Activated T-cell treated with anti-CD3 and anti-CD28 coated beads, Interleukin-2, amount 50 U/mL, for 72 hours (primary cell): ENCODE measurements at places on chromosomes 6 and 20.

DNA sequence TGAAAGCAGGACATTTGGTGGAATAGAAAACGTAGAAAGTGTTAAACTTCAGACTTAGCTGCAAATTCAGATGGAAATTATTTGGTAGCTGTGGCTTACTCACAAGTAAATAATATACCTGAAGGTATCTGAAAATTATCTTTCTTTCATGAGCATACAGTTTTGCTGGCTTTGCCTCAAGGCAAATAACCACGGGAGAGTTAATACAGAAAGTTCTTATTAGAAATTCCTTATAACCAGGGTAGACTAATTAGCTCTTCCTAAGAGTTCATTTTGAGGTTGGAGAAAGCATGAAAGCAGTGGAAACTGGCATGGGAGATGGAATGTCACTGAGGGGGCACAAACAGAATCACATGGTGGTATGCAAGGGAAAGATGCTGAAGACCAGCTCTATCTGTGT lies 217.5 kb downstream of the CD83 start:
- no peaks in the 10 kb centered on the region for H3K27me3 ChIP-seq
- H3K27ac ChIP-seq = no peak overlapping the region
- peaks cover 6% of the 10 kb centered on the region for H3K4me1 ChIP-seq
- no peak overlapping the region for H3K4me3 ChIP-seq
- H3K36me3 ChIP-seq = peaks cover 3% of the 10 kb centered on the region

DNA sequence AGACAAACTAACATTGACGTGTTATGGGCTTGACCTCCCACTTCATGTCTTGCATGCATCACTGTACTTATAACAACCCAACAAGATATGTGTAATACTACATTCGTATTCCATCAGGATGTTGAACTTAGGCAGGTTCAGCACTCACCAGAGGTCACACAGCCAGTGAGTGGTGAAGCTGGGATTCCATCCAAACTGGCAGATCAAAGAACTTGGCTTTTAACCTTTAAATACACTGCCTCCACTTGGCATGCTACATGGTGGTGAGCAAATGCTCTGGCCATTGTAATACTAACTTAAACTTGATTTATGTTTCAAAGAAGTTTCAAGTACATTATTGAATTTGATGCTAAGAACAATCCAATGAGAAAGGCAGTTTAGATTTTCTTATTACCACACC lies 10.7 kb upstream of the HDDC2 start:
- no peaks in the 10 kb centered on the region for H3K36me3 ChIP-seq
- H3K27ac ChIP-seq = no peak overlapping the region
- no peak overlapping the region for H3K4me3 ChIP-seq

- no peak overlapping the region for H3K4me3 ChIP-seq
Observed at GRCh38 chr20:19671374-19671773, 86.7 kb upstream of the RIN2 start.

DNA sequence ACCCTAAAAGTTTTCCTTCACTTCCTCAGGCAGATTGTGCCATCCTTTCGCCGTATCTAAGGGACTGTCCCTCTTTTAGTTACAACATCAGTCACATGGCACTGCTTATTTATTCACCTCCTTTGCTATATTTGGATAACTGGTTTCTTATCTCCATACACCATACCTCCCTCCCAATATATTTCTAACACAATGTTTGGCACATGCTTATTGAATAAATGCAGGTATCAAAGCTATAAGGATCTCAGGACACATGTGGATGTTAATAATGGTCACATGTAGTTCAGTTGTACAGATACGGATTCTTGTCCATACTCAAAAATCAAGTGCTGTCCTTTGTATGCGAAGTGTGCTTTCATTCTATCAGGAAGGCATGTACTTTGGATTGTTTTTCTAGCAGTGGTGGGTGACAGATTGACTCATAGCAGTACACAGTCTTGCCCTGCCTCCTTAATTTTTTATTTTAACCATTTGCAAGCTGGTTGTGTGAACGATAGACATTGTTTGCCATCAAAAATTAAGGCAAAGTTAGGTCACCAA lies 407.1 kb upstream of the RUNX2 start:
- no peaks in the 10 kb centered on the region for H3K27me3 ChIP-seq
- H3K27ac ChIP-seq = peak overlapping the region; percentile 30
- peaks cover 45% of the 10 kb centered on the region for H3K4me1 ChIP-seq
- H3K4me3 ChIP-seq = peak overlapping the region; percentile 62

- H3K4me3 ChIP-seq = no peak overlapping the region
- no peaks in the 10 kb centered on the region for H3K27me3 ChIP-seq
- no peaks in the 10 kb centered on the region for H3K4me1 ChIP-seq
- DNase-seq = no peak
- no peaks in the 10 kb centered on the region for H3K36me3 ChIP-seq
Observed at GRCh38 chr6:112931832-112932231, 584.7 kb downstream of the RFPL4B start.

- peaks cover 23% of the 10 kb centered on the region for H3K36me3 ChIP-seq
- H3K27me3 ChIP-seq = no peaks in the 10 kb centered on the region
- peak overlapping the region; percentile 23 for H3K27ac ChIP-seq
- H3K4me3 ChIP-seq = no peak overlapping the region
Observed at GRCh38 chr20:48697845-48698491, 129.8 kb downstream of the PREX1 start.

DNA sequence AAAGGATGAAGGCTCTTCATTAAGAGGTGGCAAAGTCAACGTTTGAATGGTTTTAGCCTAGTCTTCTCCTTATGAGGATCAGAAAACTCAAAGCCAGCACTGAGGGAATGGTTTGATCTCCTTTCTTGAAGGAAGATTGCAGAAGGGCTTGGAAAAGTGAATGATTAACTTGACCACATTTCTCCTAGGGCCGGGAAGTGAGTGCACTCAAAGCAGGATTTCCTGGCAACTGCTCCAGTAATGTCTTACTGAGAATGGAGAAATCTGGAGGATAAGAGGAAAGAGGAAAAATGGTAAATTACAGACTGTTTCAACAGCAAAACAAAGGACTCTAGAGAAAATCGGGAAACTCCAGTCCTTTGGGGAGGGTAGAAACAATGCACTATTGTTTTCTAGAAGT lies 189.0 kb upstream of the FOXA2 start:
- no peaks in the 10 kb centered on the region for H3K27me3 ChIP-seq
- no peaks in the 10 kb centered on the region for H3K36me3 ChIP-seq
- no peak overlapping the region for H3K27ac ChIP-seq
- no peaks in the 10 kb centered on the region for H3K4me1 ChIP-seq
- no peak overlapping the region for H3K4me3 ChIP-seq

GRCh38 chr6:30074331-30075093 lies 1.1 kb downstream of the RNF39 start:
- peak overlapping the region; percentile 82 for H3K4me3 ChIP-seq
- H3K27me3 ChIP-seq = peaks cover 68% of the 10 kb centered on the region
- no peak for DNase-seq
- peaks cover 9% of the 10 kb centered on the region for H3K36me3 ChIP-seq

DNA sequence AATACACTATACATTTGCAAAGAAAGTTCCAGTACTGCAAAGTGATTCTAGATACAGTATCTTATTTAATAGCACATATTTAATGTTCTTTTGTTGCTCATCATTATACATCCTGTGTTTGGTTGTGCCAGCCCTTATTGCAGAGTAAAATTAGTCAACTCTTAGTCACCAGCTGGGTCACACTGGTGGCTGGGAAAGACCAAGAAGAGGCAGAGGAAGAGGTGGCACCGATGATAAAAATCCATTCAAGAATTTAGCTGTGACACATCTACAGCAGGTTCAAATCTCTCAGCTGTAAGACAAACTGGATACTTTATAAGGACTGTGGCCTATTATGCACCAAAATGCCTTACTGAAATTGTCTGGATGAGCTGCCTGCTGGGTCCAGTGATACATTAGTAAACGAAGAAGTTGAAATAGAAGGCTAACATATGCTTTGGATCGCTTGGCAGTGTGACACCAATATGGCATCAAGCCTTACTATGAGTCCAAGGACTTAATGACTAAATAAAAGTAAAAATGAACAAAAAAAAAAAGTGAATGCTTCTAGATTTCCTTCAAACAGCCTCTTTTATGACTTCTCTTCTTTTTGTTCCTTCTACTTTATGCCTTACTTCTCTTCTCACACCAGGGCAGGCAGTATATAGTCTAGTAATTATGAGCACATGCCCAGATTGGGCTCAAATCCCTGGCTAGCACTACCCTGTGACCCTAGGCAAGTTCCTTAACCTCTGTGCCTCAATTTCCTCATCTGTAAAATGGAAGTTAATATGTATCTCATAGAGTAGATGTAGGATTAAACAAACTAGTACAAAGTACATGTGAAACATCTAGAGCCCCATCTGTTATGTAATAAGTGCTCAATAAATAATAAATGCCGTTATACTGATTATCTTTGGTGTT lies 29.4 kb upstream of the RNF8 start:
- DNase-seq = peak; percentile 45
- H3K27me3 ChIP-seq = no peaks in the 10 kb centered on the region
- no peak overlapping the region for H3K4me3 ChIP-seq
- H3K27ac ChIP-seq = peak overlapping the region; percentile 49

- peaks cover 37% of the 10 kb centered on the region for H3K27me3 ChIP-seq
- no peak overlapping the region for H3K4me3 ChIP-seq
- peaks cover 12% of the 10 kb centered on the region for H3K36me3 ChIP-seq
- peaks cover 22% of the 10 kb centered on the region for H3K4me1 ChIP-seq
- H3K27ac ChIP-seq = no peak overlapping the region
- no peak for DNase-seq
Observed at GRCh38 chr6:73690056-73690455, 5.9 kb upstream of the CD109 start.

- H3K4me3 ChIP-seq = no peak overlapping the region
- H3K27ac ChIP-seq = no peak overlapping the region
- no peaks in the 10 kb centered on the region for H3K36me3 ChIP-seq
- H3K27me3 ChIP-seq = no peaks in the 10 kb centered on the region
Observed at GRCh38 chr20:52438326-52438963, 246.9 kb upstream of the ZFP64 start.
